ENCODE measurements at places on chromosomes 4 and X.

DNA sequence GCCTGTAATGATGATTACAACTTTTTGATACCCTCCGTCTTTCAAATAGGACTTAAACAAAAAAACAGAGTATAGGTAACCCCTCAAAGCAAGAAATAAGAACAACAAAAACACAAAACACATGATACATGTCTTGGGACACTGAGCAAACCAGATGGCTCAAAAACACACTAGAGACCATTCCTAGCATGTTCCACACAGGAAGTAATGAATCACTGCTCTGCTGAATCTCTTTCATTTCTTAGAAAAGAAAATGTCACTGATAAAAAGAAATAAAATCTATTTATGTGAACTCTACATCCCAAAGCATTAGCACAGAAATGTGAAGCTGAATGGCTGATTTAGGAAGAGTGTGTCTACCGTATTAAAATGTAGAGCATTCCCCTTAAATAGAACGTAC is 134.5 kb upstream of the IL15 start:
- no peak for DNase-seq

GRCh38 chr4:187444061-187444460 is 551.5 kb upstream of the ZFP42 start:
- DNase-seq, result no peak

DNA sequence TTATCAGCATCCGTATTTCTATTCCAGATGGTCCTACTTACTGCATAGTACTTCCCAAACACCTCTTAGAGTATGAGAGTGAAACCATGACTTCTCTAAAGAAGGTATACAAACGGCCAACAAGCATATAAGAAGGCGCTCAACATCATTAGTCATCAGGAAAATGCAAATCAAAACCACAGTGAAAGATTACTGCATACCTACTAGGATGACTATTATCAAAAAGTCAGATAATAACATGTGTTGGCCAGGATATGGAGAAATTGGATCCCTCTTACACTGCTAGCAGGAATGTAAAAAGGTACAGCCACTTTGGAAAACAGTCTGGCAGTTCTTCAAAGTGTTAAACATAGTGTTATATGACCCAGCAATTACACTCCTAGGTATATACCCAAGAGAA is 215.3 kb upstream of the CXorf66 start:
- DNase-seq, result no peak

GRCh38 chr4:23023121-23023520 is 330.4 kb downstream of the GBA3 start:
- no peak for DNase-seq

DNA sequence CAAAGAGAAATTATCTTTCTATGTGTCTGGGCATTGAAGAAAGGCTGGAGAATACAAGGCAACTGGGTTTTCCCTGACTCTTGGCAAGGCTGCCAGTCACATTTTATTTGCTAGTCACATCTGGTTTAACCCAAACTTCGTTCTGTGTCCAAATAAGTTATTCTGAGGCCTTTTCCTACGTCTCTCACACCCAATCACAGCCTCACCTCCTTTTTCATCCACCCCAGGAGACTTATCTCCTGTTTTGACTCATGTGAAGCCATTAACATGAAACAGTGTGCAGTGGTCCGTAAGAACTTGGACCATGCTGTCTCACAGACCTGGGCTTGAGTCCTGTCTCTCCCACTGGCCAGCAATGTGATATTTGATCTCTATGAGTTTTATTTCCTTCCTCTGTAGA is 59.3 kb downstream of the CNGA2 start:
- DNase-seq, result no peak

- DNase-seq, result no peak
These were observed 36.8 kb downstream of the KIAA0232 start for GRCh38 chr4:6819295-6819694.

DNA sequence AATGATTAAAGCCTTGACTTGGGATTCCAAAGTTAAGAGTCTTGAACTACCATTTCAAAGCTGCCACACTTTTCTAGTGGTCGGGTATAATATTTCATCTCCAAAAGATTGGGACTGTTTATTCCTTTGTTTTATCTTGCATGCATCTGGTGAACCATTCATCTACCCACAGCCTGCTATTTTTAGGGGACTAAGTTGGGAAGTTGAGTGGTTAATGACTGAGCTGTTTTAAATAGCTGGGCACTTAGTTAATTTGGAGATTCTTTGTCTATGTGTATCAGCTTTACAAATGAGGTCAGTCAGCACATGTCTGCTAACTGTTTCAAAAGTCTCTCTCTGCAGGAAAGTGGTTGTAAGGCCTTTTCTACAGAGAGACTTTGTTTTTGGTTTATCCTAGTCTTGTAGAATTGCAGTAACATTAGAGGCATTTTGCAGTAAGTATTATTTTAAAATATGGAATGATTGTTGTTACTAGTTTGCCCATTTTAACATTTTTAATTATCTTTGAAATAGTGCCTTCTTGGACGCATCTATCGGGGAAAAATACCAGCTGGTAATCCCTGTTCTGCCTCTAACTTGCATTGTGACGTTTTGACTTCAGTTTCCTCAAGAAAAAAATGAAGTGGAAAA is 8.2 kb downstream of the BMP2K start:
- no peak for DNase-seq

- DNase-seq, result no peak
These were observed 18.8 kb upstream of the VSIG1 start for GRCh38 chrX:108025954-108026600.

GRCh38 chr4:85029453-85029852 is 63.0 kb upstream of the WDFY3 start:
- DNase-seq, result no peak
